ENCODE measurements at places on chromosomes 1 and 21. TPM values are rescaled to one million over a fixed set of nuclear protein-coding genes. Genes with fewer than 3 reads are reported as not detected.

COA6 gene
- total RNA-seq: 18.2 TPM

DNALI1 gene
- total RNA-seq: 10.6 TPM

USP24 gene
- 65.7 TPM for total RNA-seq

CFHR4 gene
- total RNA-seq: 0.69 TPM

POU3F1 gene
- total RNA-seq: 1.6 TPM

F5 gene
- 0.92 TPM for total RNA-seq

FAAH gene
- total RNA-seq: 26.8 TPM

CLCA1 gene
- total RNA-seq: not detected

NFASC gene
- 46.4 TPM for total RNA-seq

KRTAP19-3 gene
- total RNA-seq: not detected

Data from diencephalon (tissue), 1 donor.